T-helper 2 cell treated with Interferon-gamma antibody and Interleukin-4, amounts not matched to agents 5 μg/mL and 100 μg/mL, for 36 hours (primary cell): ENCODE measurements at places on chromosomes 7 and 10.

- DNase-seq: no peak
These were observed 176.8 kb downstream of the PDE1C start for GRCh38 chr7:31893365-31893764.

GRCh38 chr10:110694820-110695538, 50.8 kb downstream of the RBM20 start:
- DNase-seq: no peak

DNA sequence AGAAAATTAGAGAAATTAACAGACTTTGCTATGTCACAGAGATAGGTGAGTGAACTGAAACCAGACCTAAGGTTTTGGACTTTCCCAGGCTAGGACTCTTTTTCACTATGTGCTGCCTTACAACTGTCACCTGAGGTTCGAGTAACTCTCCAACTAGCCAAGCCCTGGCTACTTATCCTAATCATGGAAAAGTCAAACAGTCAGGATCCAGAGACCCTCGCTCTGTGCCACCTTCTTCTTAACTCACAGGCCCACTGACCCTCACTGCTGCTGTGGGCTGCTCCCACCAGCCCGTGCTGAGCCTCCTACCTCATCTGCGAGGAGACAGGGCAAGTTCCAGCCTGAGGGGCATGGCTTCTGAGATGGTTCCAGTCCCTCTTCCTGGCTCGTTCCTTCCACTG, 211.4 kb upstream of the KLF14 start:
- DNase-seq: no peak

DNA sequence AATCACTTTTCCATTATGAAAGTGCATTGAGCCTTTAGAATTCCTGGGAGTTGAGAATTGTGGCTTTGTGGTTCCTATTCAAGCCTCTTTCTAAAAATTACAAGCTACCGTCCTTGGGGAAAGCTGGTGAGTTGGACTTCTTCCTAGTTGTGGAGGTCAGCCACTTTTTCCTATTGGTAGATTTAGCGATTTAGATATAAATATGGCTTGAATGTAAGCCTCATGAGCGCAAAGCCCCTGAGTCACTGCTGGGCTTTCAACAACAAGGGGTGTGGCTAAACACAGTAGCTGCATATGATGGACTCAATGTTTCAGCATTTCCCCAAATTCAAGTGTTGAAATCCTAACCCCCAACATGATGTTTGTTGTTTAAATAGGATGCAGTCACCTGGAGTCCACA, 150.0 kb upstream of the IGFBP3 start:
- DNase-seq: no peak

DNA sequence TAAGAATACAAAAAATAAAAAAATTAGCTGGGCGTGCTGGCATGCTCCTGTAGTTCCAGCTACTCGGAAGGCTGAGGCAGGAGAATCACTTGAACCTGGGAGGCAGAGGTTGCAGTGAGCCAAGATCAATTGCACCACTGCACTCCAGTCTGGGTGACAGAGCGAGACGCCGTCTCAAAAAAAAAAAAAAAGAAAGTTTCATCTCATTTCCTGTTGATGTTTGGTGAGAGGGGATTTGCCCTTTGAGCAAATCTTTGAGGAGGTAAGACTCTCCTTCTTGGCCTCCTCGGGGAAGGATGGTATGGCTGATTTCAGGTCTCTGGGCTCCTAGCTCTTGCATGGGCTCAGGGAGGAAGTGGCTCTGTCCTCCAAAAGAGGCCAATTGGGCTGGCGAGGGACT, 3.6 kb upstream of the GRID2IP start:
- no peak for DNase-seq

DNA sequence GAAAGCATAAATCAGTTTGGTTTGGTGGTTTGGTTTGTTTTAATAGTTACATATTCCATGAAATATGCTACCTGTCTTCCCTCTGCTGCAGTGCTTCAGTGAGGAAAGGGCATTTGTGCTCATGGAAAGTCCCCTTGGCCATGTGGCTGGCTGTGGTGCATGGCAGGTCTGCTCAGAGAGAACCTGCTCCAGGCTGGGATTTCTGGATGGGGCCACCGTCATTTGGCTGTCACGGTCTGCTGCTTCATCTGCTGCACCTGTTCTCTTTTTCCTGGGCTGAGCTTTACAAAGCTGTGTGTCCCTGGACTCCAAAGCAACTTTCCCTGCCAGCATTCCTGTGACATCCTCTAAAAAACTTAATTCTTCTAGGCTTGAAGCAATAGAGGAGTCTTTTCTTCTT, 8.9 kb downstream of the CDK14 start:
- no peak for DNase-seq

- no peak for DNase-seq
These were observed 3.7 kb downstream of the FLNC start for GRCh38 chr7:128833946-128834325.

- DNase-seq: no peak
These were observed 40.9 kb downstream of the MYO3A start for GRCh38 chr10:25974897-25975459.

DNA sequence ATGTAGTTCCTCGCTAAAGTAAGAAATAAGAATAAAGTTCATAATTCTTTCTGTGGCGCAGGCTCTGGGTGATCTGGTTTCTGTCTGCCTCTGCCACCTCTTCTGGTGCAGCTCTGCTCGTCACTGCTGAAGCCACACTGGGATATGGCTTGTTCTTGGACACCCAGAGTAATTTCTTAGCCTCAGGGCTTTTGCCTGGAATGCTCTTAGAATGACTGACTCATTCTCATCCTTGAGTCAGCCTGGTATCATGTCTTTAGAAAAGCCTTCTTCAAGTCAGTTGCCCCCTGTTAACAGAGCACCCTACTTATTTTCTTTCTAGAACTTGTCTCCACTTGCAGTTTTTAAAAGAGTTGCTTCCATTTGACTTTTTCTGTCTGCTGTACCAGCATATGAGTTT, 2.0 kb downstream of the ZSCAN25 start:
- DNase-seq: no peak

DNA sequence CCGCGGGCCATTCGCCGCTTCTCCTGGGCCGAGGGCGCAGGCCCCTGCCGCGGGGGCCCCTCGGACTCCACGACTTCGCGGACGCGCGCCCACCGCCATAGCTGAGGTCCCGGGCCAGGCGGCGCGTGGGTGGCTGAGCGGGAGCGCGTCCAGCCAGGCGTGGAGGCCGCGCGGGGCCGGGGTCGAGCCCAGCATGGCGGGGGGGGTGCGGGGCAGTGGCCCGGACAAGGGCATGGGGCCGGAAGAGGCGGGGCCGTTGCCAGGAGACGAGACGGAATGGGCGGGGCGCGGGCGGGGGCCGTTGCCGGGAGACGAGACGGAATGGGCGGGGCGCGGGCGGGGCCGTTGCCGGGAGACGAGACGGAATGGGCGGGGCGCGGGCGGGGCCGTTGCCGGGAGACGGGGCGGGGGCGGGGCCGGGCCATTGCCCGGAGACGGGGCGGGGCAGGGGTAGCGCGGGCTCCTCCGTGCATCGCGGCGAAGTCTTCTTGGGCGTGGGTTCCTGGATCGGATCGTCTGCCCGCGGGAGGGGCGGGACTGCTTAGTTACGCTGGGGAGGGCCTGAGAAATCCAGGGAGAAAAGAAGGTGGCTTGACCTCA, 14.8 kb downstream of the ADAM8 start:
- peak; percentile 77 for DNase-seq

DNA sequence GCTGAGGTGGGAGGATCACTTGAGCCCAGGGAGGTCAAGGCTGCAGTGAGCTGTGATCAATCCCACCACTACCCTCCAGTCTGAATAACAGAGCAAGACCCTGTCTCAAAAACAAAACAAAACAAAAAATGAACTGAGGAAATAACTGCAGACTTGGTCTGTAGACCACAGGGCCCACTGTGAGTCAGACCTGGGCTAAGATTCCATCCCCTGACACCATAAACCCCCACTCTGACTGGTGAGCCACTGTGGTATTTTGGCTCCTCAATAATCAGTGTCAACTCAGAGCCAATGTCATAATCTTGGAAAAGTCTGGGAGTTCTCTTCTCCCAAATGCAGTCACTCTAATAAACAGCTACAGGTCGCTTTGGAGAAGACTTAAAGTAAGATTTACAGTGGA, 24.0 kb upstream of the ERCC6 start:
- no peak for DNase-seq

- peak; percentile 48 for DNase-seq
These were observed 98.2 kb upstream of the PRKCQ start for GRCh38 chr10:6678211-6678803.

GRCh38 chr10:84265418-84265817, 20.6 kb downstream of the RGR start:
- no peak for DNase-seq

DNA sequence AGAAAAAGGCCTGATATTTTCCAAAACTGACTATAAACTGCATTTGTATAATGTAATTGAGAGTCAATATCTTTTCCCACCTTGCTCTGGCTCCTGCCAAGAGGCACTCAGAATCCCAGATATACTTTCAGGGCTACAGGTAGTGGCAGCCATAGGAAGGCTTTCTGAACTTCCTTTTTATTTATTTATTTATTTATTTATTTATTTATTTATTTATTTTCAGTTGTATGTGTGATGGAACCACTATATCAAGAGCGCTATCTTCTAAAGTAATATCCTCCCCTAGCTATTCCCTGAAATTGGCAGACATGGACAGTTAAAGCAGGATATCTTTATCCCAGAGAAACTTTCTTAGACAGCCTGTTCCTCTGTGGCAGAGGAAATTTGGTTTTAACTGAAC, 86.7 kb downstream of the SEMA3E start:
- DNase-seq: no peak

DNA sequence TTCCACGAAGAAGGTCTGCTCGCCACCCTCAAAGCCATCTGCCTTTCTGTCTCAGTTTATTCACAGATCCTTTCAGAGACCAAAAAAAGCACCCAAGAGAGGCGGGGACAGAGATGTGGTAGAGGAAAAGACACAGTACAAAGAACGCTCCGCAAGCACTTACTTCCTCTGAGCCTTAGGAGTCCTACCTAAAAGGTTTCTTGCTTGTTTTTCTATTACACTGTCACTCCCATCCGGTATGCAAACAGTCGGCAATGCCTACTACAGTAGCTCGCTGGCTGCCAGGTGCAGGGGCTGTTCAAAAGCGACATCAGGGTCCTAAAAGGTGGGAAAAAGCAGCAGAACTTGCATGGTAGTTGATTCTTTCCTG, 816 bp downstream of the TECPR1 start:
- DNase-seq: peak; percentile 12

DNA sequence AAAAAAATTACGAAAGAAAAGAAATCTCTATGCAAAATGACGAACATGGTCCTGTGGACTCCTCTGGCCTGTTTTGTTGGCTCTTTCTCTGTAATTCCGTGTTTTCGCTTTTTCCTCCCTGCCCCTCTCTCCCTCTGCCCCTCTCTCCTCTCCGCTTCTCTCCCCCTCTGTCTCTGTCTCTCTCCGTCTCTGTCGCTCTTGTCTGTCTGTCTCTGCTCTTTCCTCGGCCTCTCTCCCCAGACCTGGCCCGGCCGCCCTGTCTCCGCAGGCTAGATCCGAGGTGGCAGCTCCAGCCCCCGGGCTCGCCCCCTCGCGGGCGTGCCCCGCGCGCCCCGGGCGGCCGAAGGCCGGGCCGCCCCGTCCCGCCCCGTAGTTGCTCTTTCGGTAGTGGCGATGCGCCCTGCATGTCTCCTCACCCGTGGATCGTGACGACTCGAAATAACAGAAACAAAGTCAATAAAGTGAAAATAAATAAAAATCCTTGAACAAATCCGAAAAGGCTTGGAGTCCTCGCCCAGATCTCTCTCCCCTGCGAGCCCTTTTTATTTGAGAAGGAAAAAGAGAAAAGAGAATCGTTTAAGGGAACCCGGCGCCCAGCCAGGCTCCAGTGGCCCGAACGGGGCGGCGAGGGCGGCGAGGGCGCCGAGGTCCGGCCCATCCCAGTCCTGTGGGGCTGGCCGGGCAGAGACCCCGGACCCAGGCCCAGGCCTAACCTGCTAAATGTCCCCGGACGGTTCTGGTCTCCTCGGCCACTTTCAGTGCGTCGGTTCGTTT, 83.5 kb upstream of the SLF2 start:
- no peak for DNase-seq

DNA sequence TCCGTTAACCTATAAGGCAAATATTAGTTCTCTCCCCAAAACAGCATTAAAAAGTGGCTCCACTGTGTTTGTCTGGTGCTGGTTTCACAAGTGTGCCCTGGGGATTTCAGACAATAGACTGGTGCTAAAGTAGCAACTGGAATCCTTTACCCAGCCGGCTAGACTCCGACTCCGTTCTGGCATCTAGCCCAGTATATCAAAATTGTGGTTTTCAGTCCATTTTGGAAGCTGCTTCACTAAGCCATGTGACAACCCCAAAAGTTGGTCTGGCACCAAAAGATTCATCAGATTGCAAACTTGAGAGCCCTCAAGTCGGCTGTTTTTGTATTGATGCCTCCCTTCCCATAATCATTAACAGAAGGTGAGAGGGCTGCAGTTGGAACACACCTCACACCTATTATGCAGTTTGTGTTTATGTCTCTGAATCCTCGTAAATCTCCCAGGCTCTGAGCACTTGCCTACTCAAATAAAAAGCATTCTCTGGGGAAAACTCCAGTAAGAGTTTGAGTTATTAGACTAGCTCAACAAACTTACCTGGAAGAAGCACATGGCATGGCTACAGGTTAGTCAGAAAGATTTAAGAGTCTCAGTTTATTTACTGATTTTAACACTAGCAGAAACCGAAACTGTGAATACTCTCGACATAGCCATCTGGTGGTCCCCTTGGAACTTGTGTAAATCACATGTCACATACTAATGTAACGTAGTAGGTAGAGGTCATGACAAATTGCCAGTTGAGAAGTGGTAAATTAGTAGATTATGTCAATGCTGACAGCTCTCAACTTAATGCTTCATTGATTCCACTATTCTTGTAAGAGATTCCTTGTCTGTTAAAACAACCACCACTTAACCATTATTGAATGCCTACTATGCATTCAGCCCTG, 14.8 kb upstream of the WNT16 start:
- DNase-seq: no peak

DNA sequence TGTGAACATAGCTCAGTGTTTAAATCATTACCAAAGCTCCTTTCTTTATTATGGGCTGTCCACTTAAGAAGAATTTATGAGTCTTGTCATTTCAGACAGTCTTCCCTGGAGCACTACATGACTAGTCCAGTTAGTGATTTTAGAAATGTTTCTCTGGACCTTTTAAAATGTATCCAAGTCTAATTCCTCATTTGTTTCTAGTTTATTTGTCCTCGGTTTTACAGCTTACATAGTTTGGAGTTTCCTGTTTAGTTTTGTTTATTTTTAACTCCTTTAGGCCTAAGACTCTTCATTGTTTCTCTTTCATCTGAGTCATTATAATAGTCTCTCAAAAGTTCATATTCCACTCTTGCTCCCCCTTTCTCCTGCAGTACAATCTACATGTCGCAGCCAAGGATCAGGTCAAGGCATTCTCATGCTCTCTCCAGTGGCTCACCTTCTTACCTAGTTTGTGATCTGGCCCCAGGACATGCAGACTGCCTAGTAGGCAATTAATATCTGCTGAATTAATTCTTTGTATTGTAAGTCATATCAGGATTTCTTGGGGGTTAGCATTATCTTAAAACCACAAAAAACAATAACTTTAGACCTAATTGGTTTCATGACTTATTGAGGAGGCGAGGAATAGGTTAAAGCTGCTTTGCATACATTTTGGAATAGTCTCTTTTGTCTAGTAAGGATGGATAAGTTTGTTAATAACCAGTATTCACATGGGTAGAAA, 93.8 kb downstream of the MAPK8 start:
- DNase-seq: no peak

GRCh38 chr7:92997152-92997551, 120.6 kb downstream of the SAMD9 start:
- DNase-seq: no peak
